ENCODE measurements at places on chromosomes 7 and 10.

GRCh38 chr7:35596061-35596460, 98.9 kb downstream of the HERPUD2 start:
- no peak for DNase-seq

GRCh38 chr7:126799541-126799940, 453.2 kb downstream of the GRM8 start:
- DNase-seq = no peak

DNA sequence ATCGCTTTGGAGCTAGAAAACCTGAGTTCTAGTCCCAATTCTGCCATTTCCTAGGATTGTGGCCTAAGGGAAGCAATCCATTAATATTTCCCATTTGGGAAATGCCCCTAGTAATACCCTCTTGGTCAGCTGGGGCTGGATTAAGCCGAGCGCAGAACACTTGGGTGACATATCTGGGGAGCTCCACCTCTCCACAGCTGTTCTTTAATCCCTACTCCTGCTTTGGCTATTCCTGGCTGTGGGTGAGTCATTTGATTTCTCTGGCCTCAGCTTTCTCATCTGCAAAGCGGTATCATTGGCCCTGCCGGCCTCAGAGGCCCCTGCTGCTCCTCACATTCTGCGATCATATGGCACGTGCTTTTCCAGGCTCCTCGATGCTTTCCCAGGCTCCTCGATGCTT, 108.3 kb downstream of the BUB3 start:
- DNase-seq = no peak

- DNase-seq = no peak
These were observed 4.5 kb upstream of the ATP6V0E2 start for GRCh38 chr7:149869291-149869650.

DNA sequence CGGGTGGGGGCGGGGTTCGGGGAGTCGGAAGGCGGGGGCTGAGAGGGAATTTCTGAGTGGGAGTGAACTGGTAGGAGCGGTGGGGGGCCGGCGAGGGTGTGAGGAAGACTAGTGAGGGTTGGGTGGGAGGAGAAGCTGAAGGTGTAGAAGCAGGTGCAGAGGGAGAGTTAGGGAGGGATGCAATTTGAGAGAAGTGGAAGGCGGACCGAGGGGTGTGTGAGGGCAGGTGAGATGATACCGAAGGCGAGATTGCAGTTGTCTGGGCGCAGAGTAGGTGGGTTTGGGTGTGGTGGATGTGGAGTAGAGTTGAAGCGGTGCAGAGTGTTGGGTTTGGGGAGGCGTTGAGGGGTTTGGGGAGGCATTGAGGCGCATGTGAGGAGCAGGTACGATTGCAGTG, 643 bp downstream of the KAT6B start:
- no peak for DNase-seq

GRCh38 chr10:83680470-83680891, 458.8 kb upstream of the GHITM start:
- no peak for DNase-seq

DNA sequence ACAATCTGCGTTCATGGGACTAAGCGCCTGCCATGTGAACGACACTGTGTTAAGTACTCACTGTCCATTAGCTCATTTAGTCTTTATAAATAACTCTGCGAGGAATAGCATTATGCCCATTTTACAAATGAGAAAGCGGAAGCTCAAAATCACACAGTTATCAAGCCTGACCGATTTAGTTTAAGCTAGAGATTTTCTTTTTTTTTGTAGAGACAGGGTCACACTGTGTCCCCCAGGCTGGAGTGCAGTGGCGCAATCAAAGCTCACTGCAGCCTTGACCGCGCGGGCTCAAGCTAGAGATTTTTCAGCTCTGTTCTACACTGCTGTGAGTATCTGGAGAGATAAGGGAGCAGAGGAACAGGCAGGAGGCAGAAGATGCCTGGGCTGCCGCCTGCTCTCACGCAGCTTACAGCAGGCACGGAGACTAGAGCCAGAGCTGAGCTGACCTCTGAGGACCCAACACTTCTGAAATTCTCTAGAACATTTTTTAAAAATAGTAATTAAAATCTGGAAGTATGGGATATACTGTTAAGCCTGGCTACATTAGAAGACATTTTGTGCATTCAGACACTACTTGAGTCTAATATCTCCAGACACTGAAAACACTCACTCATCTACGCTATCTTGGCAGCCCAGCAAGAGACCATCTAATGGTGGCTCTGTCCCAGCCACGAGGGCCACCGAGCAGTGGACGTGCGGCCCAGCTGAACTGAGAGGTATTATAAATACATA, 38.7 kb downstream of the GNA12 start:
- DNase-seq = no peak

DNA sequence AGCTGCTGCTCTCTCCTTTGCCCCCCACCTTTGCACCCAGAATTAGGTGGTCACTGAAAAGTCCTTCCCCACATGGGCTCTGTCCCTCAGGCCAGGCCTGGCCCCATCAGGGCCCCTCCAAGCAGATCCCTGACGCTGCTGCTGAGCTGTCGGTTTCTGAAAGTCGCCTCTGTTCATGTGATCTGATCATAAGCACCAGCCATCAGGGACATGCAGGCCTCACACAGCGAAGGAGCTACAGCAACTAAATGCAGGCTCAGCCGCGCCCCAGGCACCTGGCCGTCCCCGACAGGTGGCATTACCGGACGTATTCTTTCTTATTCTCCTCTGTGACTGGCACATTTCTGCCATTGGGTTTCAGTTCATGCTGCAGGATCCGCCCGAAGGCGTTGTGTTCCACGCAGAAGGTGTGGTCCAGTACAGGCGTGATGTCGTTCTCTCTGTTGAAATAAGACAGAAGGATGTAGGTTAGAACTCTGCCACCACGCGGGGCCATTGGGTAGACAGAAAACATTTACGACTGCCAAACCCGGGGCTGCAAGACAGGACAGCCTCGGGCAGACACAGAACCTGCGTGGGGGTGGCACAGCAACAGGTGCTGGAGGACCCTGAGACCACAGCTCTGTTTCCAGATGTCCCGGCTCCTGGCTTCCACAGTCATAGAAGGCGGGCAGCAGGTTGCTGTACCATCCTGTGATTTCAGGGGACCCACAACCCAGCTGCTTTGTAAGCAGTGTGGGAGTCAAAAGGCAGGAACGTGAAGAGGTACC, 105.6 kb downstream of the SMURF1 start:
- no peak for DNase-seq

GRCh38 chr7:120873401-120873800, 15.5 kb upstream of the TSPAN12 start:
- DNase-seq = no peak

- DNase-seq = no peak
These were observed 14.8 kb upstream of the SH2D4B start for GRCh38 chr10:80522756-80523363.

- no peak for DNase-seq
These were observed 121.8 kb downstream of the CD36 start for GRCh38 chr7:80760292-80760691.

DNA sequence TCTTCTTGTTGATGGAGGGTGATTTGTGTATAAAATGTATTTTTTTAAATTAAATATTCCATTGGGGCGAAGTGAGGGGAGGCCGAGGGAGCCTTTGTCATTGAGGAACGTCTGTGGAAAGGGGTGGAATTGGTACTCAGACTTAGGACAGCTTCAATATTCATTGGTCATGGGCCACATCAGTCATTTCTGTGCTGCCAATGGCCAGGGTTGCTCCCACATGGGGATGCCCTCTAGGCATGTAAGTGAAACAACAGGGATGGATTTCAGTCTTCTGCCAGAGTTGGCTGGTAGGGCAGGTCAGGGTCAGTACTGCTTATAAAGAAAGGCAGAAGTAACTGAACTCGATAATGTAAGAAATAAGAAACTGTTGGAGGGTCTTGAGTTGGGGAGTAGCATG, 47.2 kb downstream of the NEURL1 start:
- DNase-seq = no peak

DNA sequence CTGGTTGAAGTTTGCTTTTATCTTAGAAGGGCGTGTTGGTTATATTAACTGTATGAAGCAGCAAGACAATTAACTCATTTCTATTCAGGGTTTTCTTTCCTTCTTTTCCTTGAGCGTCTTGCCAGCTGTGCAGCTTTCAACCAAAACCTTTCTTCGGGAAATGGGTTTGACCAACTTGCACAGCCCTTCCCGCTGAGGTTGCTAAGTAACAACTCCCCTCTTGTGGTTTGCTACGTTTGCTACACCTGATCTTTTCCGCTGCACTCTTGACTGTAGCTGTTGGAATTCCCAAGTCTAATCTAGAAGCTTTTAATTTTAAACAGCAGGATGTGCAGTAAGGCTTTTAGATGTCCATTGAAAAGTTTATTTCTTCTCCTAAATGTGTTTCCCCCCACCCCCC, 116.9 kb downstream of the CDCA7L start:
- DNase-seq = no peak

DNA sequence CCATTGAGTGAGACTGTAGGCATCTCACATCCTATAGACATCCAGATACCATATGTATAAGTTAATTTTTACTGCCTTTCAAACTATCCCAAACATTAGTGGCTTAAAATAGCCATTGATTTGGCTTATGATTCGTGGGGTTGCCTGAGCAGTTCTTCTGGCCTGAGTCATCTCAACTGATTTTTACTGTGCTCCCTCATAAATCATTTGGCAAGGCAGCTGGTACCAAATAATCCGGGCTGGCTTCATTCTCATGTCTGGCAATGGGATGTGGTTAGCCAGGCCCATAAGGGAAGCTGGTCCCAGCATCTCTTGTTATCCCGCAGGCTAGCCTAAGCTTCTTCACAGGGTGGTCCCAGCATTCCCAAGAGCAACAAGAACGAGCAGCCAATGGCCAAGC, 6.7 kb upstream of the LRGUK start:
- no peak for DNase-seq

- no peak for DNase-seq
These were observed 28.9 kb upstream of the STK17A start for GRCh38 chr7:43553999-43554398.

DNA sequence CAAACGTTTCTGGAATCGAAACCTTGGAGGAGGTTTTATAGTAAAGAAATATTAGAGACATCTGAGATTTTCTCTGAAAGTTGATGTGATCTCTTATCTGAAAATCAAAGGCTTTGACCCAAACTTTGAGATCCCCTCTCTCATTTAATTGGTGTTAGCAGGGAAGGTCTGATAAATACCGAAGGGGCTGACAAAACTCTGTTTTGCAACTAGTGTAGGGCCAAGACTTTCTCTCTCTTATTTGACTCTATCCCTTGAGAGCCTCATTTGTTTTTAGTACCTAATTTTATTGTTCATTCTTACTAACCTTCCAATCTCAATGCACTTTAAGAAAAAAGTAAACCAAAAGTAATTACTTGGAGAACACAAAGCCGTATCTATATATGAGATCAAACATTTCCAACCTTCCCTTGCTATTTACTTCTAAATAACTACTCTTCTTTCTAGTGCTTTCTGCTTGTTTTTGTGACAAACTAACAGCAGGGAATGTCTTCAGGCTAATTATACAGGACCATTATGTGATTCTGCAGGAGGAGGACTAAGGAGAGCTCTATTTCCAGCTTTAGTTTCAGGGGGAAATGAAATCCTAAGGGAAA, 33.4 kb upstream of the NPVF start:
- DNase-seq = no peak

DNA sequence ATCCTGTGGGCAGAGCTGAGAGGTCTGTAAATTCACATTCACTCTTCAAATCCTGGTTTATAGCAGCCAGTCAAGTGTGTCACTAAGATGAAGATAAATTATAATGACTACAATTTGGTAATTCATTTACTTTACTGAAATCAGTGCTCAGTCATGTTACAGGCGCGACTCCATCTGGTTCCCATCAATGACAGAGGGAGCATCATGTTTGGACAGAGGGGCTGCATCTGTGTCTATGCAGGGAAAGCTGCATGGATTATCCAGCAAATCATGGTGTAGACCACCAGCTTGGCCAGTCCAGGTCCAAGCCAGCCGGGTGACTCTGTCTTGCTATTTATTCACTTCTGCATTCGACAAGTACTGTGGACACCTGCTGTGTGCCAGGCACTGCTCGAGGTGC, 214.1 kb upstream of the ZNF32 start:
- no peak for DNase-seq

DNA sequence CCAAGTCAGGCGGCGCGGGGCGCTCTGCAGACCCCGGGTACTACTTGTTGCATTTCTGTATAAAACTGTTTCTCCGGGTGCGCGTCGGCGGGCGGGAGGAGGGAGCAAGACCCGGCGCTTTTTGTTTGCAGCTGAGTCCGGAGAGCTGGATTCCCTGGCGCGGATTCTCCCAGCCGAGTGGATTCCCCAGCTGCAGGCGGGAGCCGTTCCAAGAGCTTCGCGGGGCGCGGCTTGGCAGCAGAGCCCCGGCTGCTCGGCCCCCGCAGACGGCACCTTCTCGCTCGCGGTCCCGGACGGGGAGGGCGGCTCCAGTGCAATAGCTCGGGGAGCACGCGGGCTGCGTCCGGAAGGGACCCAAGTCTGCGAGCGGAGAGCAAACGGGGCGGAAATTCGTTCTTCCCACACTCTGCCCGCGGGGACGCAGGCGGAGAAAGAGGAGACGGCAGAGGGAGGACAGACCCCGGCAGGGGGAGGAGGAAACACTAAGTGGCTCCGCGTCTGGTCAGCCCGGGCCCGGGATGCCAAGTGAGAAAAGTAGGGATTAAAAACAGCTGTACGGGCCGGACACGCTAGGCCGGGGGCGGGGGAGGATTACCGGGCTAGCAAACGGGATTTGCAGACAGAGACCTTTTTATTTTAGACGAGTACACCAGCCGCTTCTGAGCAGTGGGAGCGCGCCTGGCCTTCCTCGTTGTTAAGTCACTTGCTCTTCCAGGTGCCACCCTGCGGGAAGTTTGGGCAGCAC, at the start of gene TRIL:
Gene TRIL (minus strand): TSS at position 96 of the 745 bp plus-strand sequence. CDS start 284 bp downstream, outside the sequence.
- no peak for DNase-seq

DNA sequence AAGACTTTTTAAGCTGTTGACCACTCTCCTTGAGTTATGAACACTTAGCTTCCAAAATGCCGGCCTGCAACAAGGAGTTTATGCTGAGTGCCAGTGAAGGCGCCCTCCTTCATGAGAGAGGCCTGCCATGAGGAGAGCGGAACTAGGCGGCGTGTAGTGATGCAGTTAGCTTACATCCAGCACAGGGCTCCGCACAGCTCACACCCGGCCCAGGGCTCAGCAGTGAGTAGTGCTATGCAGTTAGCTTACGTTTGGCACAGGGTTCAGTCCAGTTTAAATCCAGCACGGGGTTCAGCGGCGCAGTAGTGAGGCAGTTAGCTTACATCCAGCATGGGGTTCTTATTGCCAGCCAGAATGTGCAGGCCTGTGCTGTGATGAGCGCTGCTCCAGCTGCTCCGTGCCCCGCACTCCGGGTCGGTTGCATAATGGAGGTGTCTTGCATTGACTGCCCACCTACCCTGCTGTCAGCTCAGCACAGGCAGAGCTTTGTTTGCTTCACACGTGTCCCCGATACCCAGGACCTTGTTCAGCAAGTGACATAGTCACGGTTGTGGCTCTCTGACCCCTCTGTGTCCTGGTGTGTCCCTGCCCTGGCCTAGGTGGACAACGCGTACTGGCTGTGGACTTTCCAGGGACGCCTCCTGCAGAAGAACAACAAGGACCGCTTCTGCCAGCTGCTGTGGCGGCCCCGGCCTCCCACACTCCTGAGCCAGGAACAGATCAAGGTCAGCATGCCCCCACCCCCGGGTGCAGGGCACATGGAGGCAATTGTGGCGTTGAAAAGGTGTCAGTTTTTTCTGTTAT, 21.9 kb downstream of the EIF3B start:
- DNase-seq = no peak

GRCh38 chr7:100686201-100686821, 7.7 kb downstream of the GIGYF1 start:
- DNase-seq = no peak

All from activated CD4-positive, alpha-beta T cell treated with anti-CD3 and anti-CD28 coated beads for 24 hours (primary cell).